Neuronal stem cell (in vitro differentiated cells): ENCODE measurements at places on chromosomes 5 and 9.

- DNase-seq = peak; percentile 21
- H3K4me3 ChIP-seq = no peak overlapping the region
- no peaks in the 10 kb centered on the region for H3K4me1 ChIP-seq
- peak overlapping the region; percentile 17 for H3K27ac ChIP-seq
- H3K27me3 ChIP-seq = no peaks in the 10 kb centered on the region
- no peaks in the 10 kb centered on the region for H3K36me3 ChIP-seq
Measured at GRCh38 chr9:78857373-78858225, 560.7 kb downstream of the PSAT1 start.

- H3K27ac ChIP-seq = no peak overlapping the region
- no peaks in the 10 kb centered on the region for H3K27me3 ChIP-seq
- no peak for DNase-seq
- no peak overlapping the region for H3K4me3 ChIP-seq
- H3K4me1 ChIP-seq = no peaks in the 10 kb centered on the region
Measured at GRCh38 chr9:6564360-6564759, 81.2 kb downstream of the GLDC start.

- no peaks in the 10 kb centered on the region for H3K36me3 ChIP-seq
- H3K27ac ChIP-seq = no peak overlapping the region
- no peak for DNase-seq
- no peak overlapping the region for H3K4me3 ChIP-seq
Measured at GRCh38 chr5:57166276-57166675, 7.6 kb upstream of the GPBP1 start.

- no peak for DNase-seq
- peaks cover 1% of the 10 kb centered on the region for H3K4me1 ChIP-seq
- H3K27ac ChIP-seq = no peak overlapping the region
- no peaks in the 10 kb centered on the region for H3K36me3 ChIP-seq
- H3K27me3 ChIP-seq = no peaks in the 10 kb centered on the region
Measured at GRCh38 chr5:78109891-78110324, 184.6 kb downstream of the AP3B1 start.

- no peak overlapping the region for H3K4me3 ChIP-seq
- DNase-seq = no peak
- no peaks in the 10 kb centered on the region for H3K4me1 ChIP-seq
- H3K27me3 ChIP-seq = no peaks in the 10 kb centered on the region
- peaks cover 55% of the 10 kb centered on the region for H3K36me3 ChIP-seq
Measured at GRCh38 chr9:36935332-36935731, 98.7 kb downstream of the PAX5 start.

DNA sequence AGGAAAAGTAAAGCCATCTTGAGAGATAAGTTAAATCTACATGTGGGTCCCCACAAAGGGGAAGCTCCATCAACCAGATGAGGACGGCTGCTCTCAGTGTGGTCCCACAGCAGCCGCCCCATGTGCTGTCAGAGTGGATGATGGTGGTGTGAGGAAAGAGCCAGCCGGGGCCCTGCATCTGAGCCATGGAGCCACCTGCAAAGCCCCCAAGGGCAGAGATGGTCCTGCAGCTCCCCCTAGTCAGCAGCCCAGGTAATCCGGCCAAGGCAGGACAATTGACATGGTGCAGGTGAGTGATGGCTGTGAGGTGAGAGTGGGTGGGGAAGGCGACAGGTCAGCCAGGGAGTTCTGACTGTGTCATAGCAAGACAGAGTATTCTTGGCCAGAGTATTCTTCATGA lies 458.8 kb downstream of the ICE1 start:
- H3K4me1 ChIP-seq = no peaks in the 10 kb centered on the region
- H3K27me3 ChIP-seq = no peaks in the 10 kb centered on the region
- H3K36me3 ChIP-seq = no peaks in the 10 kb centered on the region
- no peak overlapping the region for H3K27ac ChIP-seq
- DNase-seq = no peak
- no peak overlapping the region for H3K4me3 ChIP-seq

GRCh38 chr5:5418764-5419163 lies 3.7 kb upstream of the ICE1 start:
- H3K4me3 ChIP-seq = no peak overlapping the region
- peaks cover 2% of the 10 kb centered on the region for H3K4me1 ChIP-seq
- no peak for DNase-seq
- H3K27ac ChIP-seq = no peak overlapping the region
- no peaks in the 10 kb centered on the region for H3K36me3 ChIP-seq

DNA sequence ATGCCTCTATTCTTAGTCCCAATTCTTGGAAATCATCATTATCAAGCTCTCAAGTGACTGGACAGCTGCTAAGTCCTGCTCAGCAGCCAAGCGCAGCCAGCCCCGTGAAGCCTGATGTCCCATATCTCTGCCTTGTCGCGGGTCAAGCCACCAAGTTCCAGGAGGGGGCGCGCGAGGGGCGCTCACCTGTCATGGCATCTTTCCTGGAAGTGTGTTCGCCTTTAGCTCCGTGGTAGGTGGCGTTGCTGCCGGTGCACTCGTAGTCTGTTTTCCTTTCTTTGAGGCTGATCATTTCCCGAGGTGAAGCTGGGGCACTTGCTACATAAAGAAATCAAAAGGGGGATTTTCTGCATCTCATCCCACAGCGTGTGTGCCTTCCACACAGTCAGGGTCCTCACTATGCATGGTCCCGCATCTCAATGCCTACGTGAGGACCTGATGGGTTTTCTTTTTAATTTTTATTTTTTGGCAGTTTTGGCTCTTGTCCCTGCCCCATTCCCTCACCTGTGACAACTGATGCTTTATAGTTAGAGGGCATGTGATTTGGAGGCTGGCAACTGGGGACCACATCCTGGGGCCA lies 227.0 kb upstream of the DAP start:
- no peaks in the 10 kb centered on the region for H3K27me3 ChIP-seq
- H3K36me3 ChIP-seq = peaks cover 23% of the 10 kb centered on the region

- no peak overlapping the region for H3K4me3 ChIP-seq
- H3K4me1 ChIP-seq = peaks cover 8% of the 10 kb centered on the region
- peaks cover 4% of the 10 kb centered on the region for H3K36me3 ChIP-seq
- no peak for DNase-seq
- peak overlapping the region; percentile 44 for H3K27ac ChIP-seq
Measured at GRCh38 chr9:6640268-6641051, 5.1 kb downstream of the GLDC start.

GRCh38 chr9:24045150-24045549 lies 219.1 kb upstream of the ELAVL2 start:
- H3K4me1 ChIP-seq = peaks cover 3% of the 10 kb centered on the region
- H3K27ac ChIP-seq = no peak overlapping the region
- H3K4me3 ChIP-seq = no peak overlapping the region
- DNase-seq = no peak
- peaks cover 40% of the 10 kb centered on the region for H3K27me3 ChIP-seq

DNA sequence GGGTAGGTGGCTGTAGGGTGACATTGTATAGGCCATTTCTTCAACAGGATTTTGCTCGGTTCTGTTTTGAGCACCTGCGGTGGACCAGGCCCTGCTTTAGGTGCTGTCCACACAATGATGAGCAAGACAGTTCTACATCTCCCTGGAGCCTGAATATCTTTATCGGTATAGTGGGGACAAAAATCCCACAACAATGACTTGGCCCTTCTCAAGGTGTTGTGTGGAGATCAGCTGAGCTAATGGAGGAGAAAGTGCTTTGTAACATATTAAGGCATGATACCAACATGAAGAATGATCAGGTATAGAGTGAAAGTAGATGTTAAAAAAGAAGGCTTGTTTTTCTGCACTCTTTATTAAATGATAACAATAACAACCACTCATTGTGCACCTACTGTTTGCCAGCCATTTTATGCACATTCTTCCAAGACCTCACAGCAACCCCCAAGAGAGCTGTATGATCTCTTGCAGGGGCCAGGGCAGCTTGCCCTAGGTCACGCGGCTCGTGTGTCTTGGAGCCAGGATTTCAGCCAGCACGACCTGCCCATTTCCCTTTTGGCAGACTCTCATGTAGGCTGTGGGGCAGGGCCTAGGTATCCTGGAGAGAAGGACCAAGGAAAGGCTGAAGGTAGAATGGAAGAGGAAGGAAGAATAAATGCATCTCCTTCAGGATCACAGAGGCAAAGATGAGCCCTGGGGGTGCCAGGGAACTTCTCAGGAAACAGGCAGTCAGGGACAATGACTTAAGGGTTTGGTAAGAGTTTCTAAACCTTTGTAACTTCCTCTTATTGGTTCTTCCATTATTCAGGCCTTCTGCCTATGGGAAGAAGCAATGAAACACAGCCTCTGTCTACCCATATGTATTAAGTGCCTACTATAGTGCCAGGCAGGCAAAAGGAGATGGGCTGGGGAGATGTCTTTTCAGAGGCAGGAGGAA lies 50.0 kb upstream of the PPARGC1B start:
- H3K27me3 ChIP-seq = no peaks in the 10 kb centered on the region
- H3K27ac ChIP-seq = no peak overlapping the region
- no peaks in the 10 kb centered on the region for H3K36me3 ChIP-seq
- H3K4me3 ChIP-seq = no peak overlapping the region
- no peak for DNase-seq

GRCh38 chr9:7341571-7341970 lies 458.0 kb downstream of the DMAC1 start:
- no peak for DNase-seq
- no peaks in the 10 kb centered on the region for H3K27me3 ChIP-seq
- H3K27ac ChIP-seq = no peak overlapping the region
- H3K4me3 ChIP-seq = no peak overlapping the region

DNA sequence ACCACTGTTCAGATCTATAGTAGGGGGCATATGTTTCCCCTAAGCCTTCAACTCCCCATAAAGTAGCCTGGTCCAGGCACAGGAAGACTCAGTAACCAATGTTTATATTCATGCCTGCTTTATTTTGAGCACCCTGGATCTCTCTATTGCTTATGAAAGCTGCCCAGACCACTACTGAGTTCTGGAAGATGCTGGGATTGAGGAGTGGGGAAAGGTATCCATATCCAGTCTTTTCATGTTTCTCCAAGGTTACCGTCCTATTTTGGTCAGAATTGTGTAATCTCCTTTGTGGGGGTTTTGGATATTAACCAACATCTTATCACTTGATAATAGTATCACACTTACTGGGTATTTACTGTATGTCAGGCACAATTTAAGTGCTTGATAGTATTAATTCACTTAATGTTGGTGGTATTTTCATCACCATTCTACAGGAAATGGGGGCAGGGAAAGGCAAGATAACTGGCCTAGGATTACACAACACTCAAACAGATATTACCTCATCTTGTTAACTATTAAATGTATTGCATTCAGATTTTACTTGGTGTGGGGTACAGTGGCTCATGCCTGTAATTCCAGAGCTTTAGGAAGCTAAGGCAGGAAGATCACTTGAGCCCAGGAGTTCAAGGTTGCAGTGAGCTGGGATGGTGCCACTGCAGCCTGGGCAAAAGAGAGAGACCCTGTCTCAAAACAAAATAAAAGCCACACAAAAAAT lies 36.3 kb downstream of the RUSC2 start:
- H3K4me3 ChIP-seq = no peak overlapping the region
- no peaks in the 10 kb centered on the region for H3K27me3 ChIP-seq
- H3K36me3 ChIP-seq = no peaks in the 10 kb centered on the region
- DNase-seq = no peak
- no peak overlapping the region for H3K27ac ChIP-seq
- no peaks in the 10 kb centered on the region for H3K4me1 ChIP-seq

GRCh38 chr5:128591598-128592455 lies 53.8 kb upstream of the FBN2 start:
- H3K4me3 ChIP-seq = no peak overlapping the region
- H3K36me3 ChIP-seq = no peaks in the 10 kb centered on the region
- H3K4me1 ChIP-seq = no peaks in the 10 kb centered on the region

DNA sequence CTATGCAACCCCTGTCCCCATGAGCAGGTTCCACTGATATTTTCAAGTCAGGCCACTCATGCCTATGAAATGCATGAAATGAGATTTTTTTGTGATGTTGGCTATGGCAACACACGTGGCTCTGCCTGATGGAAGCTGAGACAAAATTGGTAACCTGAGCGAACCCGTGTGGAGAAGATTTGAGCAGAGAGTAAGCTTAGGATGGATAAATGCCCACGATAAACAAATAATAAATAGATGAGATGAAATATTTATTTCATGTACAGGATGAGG lies 153.4 kb upstream of the IER5L start:
- peaks cover 23% of the 10 kb centered on the region for H3K4me1 ChIP-seq
- no peak for DNase-seq

DNA sequence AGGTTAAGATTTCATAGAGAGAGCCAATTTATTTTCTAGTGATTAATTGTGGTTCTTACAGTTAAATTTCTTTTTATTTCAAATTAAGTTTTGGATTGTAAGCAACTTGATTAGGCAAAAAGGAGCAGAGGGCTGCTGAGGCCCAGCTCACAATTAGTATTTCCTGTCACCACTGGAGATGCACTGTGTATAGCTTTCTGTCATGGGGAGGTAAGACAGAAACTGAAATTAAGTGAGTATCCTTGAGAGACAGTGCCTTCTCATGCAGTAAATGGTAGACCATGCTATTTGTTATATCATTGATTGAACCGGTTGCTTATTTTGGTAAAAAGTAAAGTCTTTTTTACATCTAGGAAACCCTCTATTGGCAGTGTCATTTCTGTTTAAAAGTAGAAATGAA lies 190.7 kb downstream of the CCDC171 start:
- H3K27me3 ChIP-seq = no peaks in the 10 kb centered on the region
- no peak overlapping the region for H3K4me3 ChIP-seq
- no peak overlapping the region for H3K27ac ChIP-seq
- no peaks in the 10 kb centered on the region for H3K36me3 ChIP-seq
- DNase-seq = no peak

DNA sequence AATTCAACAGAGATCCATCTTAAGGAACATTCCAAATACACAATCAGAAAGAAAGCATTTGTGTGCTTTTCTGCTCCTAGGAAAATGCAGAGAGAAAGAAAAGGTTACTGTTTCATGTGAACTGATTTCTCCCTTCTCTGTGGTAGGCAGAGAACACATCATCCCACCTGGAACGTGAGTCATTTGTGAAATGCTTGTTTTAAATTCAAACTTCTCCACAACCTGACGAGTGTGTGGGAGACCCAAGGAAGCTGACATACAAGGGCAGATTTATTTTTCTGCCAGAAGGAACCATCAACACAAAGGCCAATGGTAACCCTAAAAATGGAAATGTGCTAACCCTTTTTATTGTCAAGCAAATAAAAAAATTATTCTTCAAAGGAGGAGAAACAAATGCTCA lies 156.4 kb downstream of the EFNA5 start:
- no peak overlapping the region for H3K27ac ChIP-seq
- no peaks in the 10 kb centered on the region for H3K36me3 ChIP-seq
- no peak for DNase-seq

DNA sequence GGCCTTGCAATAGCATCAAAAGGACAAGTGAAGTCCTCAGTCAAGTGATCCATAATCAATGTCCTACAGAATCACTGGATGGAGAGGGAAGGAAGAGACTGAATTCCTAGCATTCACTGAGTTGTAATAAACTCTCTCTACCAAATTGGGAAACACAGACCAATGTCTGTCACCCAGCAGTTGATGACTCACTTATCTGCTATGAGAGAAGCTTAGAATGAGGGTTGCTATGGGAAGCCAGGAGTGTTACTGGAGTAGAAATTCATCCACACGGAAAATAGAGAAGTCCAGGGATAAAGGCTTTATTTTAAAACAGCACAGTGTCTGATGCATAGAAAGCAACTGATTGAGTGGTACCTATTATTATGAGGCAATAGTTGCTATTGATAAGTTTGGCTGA lies 407.4 kb downstream of the BRINP1 start:
- H3K4me3 ChIP-seq = no peak overlapping the region
- no peaks in the 10 kb centered on the region for H3K36me3 ChIP-seq
- H3K4me1 ChIP-seq = no peaks in the 10 kb centered on the region
- H3K27ac ChIP-seq = no peak overlapping the region
